ENCODE measurements at places on chromosomes 12 and 14.

GRCh38 chr14:24235804-24236688 is 3.3 kb downstream of the GMPR2 start:
- no peak for DNase-seq

- no peak for DNase-seq
Observed at GRCh38 chr12:28453686-28454085, 263.4 kb downstream of the CCDC91 start.

DNA sequence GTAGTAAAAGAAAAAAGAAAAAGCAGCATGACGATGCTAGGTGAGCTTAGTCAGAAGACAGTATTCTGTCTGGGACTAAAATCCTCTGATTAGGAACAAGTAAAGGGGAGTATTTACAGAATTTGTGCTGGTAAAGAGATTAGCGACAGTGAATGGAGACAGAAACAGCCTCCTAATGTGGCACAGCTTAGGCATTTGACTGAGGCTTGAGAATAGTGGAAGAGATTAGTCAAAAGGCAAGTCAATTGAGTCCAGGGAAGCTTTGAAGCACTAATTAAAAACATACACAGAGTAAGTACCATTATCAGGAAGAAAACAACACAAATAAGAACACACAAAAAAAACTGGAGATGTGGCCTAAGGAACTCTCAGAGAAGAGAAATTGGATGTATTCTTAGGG is 131.9 kb upstream of the CLEC14A start:
- DNase-seq: peak; percentile 17

GRCh38 chr14:105094193-105094907 is 29.1 kb upstream of the GPR132 start:
- no peak for DNase-seq

DNA sequence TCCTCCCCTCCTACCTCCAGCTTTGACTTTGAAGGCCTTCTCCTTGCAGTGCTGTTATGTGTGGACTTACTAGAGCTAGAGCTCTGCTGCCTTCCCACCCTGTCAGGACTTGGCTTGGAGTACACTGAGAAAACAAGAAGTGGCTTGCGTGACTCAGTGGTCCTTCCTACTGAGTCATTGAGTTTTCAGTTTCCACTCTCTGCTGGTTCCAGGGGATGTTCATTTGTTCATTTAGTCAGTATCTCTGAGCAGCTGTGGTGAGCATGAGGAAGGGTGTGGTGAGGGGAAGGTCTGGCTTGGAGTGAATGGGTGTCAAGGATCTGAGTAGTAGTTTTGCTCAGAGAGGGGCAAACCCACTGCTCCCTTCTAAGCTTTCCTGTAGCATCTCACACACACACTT is 17.2 kb upstream of the ELK3 start:
- DNase-seq: peak; percentile 32

DNA sequence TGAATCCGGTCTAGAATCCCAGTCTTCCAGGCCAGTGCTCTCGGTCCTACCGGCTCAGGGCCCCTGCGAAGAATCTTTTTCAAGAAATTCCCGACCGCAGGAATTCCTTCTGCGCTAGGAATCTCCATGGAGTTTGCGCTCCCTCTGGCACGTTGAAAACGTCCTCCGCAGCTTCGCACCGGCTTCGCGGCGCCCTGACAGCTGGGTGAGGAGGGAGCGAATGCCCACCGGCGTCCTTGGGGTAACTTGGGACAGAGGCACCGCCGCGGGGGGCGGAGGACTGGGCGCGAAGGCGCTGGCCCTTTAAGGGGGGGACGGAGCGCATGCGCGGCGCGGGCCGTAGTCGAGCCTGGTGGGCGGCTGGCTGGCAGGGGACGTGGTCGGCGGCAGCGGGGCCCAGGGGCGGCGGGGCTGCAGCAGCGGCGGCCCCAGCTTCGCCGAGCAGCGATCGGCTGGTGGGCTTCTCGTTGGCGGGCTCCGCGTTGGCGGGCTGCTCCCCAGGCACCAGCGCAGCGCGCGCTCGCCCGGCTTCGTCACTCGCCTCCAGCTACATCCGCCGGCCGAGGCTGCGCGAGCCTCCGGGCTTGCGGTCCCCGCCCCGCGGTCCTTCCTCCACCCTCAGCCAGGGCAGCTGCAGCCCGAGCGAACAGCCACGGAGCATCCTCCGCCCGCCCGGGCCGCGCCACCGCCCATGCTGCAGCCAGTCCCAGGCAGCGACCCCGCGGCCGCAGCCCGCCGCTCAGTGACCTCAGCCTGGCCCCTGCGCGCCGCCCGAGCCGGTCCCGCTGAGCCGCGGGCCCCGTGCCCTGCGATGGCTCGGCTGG is at the start of gene VASH1:
Gene VASH1, plus strand, starts transcription at position 333 of the 824 bp plus-strand sequence. CDS start 1,354 bp downstream, outside the sequence.
- peak; percentile 72 for DNase-seq

DNA sequence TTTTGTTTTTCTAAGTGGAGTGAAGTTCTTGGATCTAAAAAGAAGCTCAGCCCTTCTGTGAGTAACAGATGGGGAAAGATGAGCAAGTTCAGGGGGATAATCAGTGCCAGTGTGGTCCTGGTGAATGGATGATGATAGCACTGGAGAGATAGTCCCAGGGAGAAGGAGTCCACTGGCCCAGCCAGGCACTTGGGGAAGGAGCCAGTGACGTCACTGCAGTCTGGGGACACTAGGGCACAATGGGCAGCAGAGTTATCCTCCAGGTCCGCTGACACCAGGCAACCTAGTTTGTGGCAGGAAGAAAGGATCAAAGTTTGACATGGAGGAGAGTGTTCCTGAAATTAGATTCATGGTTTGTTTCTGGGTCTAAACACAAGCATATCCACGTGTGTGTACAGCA is 101.5 kb downstream of the NTF3 start:
- DNase-seq: no peak

DNA sequence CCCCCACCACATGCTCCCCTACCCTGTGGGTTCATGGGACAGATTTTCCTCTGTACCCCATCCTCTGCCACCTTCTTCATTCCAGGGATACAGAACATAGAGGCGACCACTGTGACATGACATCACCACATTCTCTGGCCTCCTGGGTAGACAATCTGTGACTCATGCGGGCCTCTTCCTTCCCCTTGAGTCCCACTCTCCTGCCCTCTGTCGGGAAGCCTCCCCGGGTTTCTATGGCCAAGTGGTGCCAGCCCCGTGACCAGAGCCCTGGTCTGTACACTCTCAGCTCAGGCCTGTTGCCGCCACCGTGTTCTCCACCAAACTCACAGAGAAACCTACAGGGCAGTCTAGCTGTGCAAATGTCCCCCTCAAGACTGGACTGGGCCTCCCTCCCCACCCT is 8.0 kb downstream of the CLMN start:
- no peak for DNase-seq

DNA sequence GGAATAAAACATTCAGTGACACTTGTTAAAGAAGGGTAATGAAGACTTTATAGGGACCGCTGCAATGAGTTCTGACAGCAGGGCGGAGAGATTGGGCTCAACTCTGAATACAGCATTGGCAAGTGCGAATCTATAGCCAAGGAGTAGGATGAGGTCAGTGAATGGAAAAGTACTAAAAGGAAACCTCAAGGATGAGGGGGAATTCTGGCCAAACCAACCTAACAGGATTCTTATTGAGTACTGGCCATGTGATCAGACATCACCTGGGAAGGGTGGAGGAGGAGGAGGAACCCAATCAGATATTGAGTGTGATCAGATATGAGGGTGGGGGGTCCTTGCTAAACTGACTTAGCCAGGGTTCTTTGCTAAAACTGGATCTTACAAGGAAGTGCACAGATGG is 31.0 kb downstream of the DRAM1 start:
- no peak for DNase-seq

DNA sequence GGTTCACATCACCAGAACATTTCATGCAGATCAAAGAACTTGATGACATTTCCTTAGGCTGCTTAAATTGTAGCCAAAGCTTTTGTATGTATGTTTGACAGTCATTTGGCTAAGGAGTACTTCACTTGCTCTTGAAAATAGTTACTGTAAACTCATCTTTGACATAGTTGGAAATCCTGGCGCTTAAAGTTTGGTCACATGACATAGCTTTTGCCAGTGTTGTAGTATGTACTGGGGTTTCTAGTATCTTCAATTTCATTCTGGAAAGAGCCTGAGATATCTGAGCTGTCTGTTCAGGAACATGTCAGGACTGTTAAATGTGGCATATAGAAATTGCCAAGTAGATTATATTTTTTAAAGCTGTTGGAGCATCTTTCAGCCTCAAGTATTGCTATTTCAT is 55.7 kb downstream of the WDR20 start:
- no peak for DNase-seq
